ENCODE measurements at places on chromosomes 16 and 17. TPM values are rescaled to one million over a fixed set of nuclear protein-coding genes. Genes with fewer than 3 reads are reported as not detected.

Gene KRTAP2-1
- not detected for total RNA-seq

Gene RNPS1
- 267 TPM for total RNA-seq

Gene ENDOV
- 45.6 TPM for total RNA-seq

Gene CA4
- not detected for total RNA-seq

Gene SEPTIN12
- total RNA-seq, result not detected

Gene TEKT3
- total RNA-seq, result not detected

Gene MTSS2
- 51.0 TPM for total RNA-seq

Gene TP53TG3B
- not detected for total RNA-seq

Gene TBC1D3H
- not detected for total RNA-seq

Gene COQ9
- total RNA-seq, result 55.2 TPM

Gene PAQR4
- total RNA-seq, result 45.8 TPM

Gene RAB26
- total RNA-seq, result 2.7 TPM

Gene PPL
- total RNA-seq, result 1.9 TPM

Gene TLCD1
- total RNA-seq, result 47.0 TPM

Gene SKAP1
- not detected for total RNA-seq

Gene SCARF1
- total RNA-seq, result 0.22 TPM

Gene ABCA9
- not detected for total RNA-seq

Gene HOXB1
- not detected for total RNA-seq

Gene TMEM88
- total RNA-seq, result 0.43 TPM

Gene MT3
- 0.40 TPM for total RNA-seq

Gene TEKT1
- total RNA-seq, result 0.12 TPM

Gene HOXB7
- total RNA-seq, result 31.1 TPM

Gene KRTAP4-3
- total RNA-seq, result not detected

Gene RAMP2
- total RNA-seq, result 0.65 TPM

Gene FBXW10B
- total RNA-seq, result 2.5 TPM

Gene NXN
- 27.3 TPM for total RNA-seq

Gene KRTAP4-4
- not detected for total RNA-seq

Gene PEX12
- 6.0 TPM for total RNA-seq

Gene ENPP7
- total RNA-seq, result not detected

Gene CDT1
- total RNA-seq, result 34.3 TPM

Gene AOC3
- total RNA-seq, result 1.1 TPM

Gene KIF19
- not detected for total RNA-seq

Gene CA7
- total RNA-seq, result not detected

Gene IRX5
- 2.1 TPM for total RNA-seq

Gene ZPBP2
- total RNA-seq, result not detected

Gene ODAD4
- 1.4 TPM for total RNA-seq

Gene TBC1D3I
- total RNA-seq, result 0.23 TPM

Gene ITGAL
- 0.10 TPM for total RNA-seq

Gene KRT33B
- 0.06 TPM for total RNA-seq

Gene MYH13
- total RNA-seq, result not detected

Gene HEATR9
- not detected for total RNA-seq

Gene WSCD1
- total RNA-seq, result 3.9 TPM

Gene CHRNE
- total RNA-seq, result 0.15 TPM

Gene CACNG5
- total RNA-seq, result not detected

Gene GDPD3
- 1.4 TPM for total RNA-seq

Gene CHST4
- not detected for total RNA-seq
